ENCODE measurements at places on chromosomes 11 and 22.

DNA sequence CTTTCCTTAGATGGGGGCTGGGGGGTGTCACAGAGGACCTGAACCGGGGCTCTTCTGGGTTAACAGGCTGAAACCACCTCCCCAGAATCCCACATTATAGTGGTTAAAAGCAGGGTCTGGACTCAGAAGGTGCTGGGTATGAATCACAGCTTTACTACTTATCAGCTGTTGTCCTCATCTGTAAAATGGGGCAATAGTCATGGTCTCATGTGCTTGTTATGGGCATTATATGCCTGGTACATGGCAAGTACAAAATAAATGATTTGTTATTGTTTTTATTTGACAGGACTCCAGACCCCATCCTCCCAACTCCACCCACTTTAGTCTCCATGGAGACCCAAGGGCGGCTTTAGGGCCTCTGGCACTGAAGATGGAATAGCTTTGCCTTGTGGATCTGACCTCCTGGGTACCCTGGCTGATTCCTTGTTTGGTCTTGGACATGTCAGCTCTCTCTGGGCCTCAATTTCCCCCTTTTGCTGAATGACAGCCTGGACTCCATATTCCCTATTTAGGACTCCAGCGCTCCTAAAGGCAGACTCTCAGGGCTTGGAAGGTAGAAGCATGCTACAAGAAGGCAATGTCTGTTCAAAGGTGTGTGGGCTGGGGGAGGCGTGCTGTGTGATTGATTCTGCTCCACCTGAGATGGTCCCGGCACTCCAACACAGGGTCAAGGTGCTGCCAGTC is 812 bp upstream of the SMTN start:
- no peak for DNase-seq

GRCh38 chr22:31139066-31139465 is 1.2 kb downstream of the PLA2G3 start:
- DNase-seq = no peak

DNA sequence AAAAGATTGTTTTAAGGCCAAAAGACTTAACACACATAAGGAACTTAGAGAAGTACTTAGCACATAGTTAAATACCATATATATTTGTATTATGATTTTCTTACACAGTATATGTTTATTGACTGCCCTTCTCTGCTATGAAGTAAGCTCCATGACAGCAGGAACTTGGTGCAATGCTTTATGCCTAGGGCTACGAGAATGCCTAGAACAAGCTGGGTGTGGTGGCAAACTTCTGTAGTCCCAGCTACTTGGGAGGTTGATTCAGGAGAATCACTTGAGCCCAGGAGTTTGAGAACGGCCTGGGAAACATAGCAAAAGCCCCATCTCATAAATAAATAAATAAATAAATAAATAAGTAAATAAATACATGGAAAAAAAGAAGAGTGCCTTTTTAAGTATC is 1.9 kb downstream of the SLC5A12 start:
- DNase-seq = no peak

DNA sequence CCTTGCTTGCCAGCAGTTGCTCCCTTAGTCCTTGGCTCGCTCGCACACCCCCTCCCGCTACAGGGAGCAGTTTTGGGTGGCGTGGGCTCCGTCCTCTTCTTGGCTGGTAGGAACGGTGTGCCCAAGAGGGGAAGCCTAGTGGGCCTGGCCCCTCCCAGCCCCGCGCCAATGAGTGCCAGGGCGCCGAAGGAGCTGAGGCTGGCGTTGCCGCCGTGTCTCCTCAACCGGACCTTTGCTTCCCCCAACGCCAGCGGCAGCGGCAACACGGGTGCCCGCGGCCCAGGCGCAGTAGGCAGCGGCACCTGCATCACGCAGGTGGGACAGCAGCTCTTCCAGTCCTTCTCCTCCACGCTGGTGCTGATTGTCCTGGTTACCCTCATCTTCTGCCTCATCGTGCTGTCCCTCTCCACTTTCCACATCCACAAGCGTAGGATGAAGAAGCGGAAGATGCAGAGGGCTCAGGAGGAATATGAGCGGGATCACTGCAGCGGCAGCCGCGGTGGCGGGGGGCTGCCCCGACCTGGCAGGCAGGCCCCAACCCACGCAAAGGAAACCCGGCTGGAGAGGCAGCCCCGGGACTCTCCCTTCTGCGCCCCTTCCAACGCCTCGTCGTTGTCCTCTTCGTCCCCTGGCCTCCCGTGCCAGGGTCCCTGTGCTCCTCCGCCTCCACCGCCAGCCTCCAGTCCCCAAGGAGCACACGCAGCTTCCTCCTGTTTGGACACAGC is 1.6 kb downstream of the C11orf87 start:
- no peak for DNase-seq

- DNase-seq = no peak
These were observed 2.3 kb downstream of the ADORA2A start for GRCh38 chr22:24429411-24430365.
